Hepatocyte (in vitro differentiated cells): ENCODE measurements at places on chromosomes 6 and 20. TPM values are rescaled to one million over a fixed set of nuclear protein-coding genes. Genes with fewer than 3 reads are reported as not detected.
A peak's percentile ranks its signal among the peaks of the same experiment; 100 is the strongest.

CYP24A1 gene
- polyA plus RNA-seq, result not detected in 2 replicates

DNA sequence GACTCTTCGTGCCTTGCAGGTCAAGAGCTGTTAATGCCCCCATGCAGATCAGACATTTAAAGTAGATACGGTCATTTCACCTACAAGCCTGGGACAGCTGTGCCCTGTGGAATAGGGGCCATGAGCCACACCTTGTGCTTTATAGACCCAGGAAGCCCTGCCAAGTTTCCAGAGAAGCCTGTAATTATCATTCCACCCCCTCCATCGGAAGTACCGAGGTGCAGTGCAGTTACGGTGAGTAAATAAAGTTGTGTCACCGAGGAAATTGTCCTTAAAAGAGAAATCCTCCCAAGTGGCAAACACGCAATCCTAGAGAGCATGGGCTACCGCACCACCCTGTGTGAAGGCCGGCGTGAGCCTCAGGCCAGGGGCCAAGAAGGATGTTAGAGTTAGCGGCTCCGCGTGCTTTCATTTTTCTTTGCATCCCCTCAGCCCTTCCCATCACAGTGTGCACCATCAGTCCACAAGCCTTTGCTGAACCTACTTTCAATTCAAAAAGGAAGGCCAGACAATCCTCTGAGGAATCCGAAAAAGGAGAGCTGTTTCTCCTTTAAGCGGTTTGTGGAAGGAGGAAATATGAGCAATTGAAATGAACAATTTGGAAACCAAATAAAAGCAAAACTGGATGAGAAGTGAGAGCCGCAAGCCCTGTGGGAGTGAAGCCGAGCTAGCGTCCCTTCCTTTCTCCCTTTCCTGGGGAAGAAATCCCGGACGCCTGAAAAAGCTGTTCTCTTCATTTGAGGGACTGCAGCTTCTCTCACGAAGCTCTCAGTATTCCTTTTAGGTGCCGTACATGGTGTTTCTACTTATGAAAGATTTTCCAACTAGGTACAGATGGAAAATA is 183.3 kb upstream of the PDE10A start:
- no peak for DNase-seq

DNA sequence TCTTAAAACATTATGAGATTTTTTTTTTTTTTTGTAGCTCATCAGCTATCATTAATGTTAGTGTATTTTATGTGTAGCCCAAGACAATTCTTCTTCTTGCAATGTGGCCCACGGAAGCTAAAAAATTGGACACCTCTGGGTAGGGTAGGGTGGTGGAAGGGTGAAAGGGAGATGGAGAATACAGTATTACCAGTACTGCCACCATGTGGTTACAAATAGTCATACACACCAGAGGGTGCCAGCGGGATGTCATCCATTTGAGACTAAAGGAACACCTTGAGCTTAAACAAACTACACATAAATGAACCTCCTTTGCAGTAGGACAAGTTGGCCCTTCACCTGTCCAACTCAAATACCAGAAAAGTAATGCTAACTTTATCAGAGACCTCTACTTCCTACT is 601.9 kb downstream of the HTR1B start:
- peak; percentile 49 for DNase-seq

DNA sequence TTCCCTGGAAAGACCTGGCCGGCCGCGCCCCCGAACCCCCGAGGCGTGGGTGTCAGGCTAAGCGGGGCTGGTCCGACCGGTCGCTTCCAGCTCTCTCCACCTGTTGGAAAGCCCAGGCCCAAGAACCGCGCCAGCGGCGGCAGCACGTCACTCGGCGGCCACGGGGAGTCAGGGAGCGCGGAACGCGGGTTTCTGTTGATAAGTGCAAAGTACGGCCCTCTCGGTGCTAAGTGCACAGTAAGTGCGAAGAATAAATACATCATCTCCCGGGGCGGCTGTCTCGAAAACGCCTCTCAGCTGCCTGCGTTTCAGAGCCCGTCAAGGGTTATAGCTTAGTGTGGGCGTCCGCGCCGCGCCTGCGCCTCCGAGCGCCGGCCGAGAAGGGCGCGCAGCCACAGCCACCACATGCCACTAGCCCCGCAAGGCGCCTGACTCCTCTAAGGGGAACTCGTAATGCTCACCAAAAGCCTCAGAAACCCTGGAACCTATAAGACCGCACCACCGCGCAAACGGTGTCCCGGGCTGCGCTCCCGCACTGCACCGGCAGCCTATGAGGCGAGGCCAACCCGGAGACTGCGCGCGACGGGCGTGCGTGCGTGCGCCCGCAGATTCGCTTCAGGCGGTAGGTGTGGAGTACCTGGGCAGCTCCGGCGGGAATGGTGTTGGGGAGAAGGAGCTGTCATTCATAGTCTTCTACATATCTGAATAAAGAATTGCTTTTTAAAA is 9.2 kb upstream of the TBX18 start:
- peak; percentile 55 for DNase-seq

GRCh38 chr20:34435589-34435988 is 72.5 kb downstream of the ITCH start:
- DNase-seq, result no peak

- DNase-seq, result no peak
Observed at GRCh38 chr6:131042664-131043063, 20.4 kb downstream of the EPB41L2 start.

- no peak for DNase-seq
Observed at GRCh38 chr20:56797023-56797422, 167.9 kb downstream of the TFAP2C start.

DNA sequence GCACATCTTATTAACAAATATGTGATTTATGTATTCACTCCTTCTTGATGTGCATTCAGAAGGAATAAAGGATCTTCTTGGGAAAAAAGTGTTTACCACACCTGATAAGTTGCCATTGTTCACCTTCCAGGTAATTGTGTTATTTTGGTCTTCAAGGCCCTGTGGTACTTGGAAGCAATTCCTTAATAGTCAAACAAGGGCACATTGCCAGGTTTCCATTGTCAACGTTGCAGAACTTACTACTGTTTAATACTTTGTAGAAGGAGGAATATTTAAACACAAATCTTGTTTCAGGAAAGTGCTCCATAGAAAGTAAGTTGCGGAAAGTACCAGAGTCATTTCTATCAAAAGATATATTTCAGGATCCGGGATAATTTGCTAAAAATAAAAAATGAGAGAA is 129.5 kb upstream of the SGK1 start:
- DNase-seq, result no peak
